ENCODE measurements at places on chromosomes 3 and 15.

DNA sequence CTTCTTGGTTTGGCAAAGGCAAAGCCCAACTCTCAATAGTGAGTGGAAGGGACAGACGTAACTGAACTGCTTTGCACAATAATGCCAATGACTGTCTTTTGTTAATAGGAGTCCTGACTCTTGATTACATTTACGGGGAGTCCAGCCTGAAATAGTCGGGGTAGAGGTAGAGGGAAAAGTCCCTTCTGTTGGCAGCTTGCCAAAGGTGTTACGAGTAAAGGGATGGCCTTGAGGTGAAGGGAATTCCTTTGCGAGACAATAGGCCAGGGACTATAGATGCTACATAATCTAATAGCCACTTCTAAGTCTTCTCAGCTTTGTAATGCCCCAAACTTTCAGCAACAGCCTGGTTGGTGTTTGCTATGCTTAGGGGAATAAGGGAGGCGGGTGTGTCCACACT lies 2.2 kb upstream of the SENP2 start:
- no peak for DNase-seq

GRCh38 chr15:77720655-77721054 lies 87.9 kb upstream of the LINGO1 start:
- DNase-seq, result no peak

- DNase-seq, result no peak
Measured at GRCh38 chr15:79084308-79084968, 6.1 kb downstream of the RASGRF1 start.

DNA sequence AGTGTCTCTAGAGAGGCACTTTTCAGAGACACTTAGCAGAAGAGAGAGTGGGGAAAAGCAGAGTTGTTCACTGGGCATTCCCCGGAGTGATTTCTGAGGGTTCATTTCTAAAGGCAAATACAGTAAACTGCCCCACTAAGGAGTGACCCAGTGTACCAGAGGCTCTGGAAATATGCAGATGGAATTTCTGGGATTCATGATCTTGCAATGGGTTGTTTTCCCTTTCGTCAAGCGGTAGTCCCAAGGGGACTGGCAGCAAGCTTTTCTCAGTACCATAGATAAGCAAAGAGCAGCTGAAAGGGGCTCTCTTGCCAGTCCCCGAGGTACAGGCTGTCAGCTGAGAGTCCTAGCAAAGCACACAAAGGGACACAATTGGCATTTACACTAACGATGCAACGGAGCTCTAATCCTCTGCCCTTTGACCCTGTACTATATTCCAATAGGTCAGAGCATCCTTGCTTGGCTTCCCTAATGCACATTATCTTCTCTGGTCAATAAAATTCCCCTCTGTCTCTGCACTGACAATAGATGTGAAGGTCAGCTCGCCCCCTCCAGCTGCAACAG lies 155.6 kb downstream of the SEMA6D start:
- no peak for DNase-seq

DNA sequence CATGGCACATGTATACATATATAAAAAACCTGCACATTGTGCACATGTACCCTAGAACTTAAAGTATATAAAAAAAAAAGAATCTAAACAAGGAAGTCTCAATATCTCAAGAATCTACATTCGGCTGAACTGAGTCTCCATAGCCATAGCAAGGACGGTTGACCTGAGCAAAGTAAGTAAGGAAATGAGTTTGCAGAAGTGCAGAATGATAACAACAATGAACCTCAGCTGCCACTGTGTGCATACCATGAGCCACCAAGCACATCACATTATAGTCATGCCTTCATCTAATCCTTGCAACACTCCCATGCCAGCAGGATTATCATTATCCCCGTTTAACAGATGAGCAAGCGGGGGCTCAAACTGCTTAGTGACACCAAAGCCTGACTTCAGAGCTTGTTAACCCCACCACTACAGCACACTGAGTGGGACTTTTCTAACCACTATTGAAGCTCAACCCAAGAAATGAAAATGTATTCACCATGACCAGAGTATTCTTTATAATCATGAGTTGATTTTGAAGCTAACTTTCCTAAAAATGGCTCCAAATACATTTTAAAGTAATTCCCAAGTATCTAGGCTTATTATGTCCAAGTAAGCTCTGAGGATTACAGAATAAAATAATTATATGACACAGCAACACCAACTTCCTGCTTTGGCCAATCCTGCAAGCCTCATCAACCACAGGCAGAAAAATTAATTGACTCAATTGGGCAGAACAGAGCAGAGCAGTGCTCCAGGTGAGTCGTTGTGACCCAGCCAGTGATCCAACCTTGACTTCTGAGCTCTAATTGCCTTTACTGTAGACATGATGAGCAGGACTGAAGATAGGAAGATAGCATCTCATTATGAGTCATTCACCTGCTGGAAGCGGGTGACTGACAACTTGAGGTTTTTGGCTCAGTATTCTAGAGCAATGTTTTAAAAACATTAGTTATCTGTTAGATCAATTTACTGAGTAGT lies 47.3 kb upstream of the IL12A start:
- DNase-seq, result no peak

- DNase-seq, result no peak
Measured at GRCh38 chr3:161314836-161315395, 56.4 kb downstream of the SPTSSB start.

- DNase-seq, result no peak
Measured at GRCh38 chr3:114829783-114830182, 317.3 kb downstream of the ZBTB20 start.

GRCh38 chr3:179321668-179322285 lies 1.1 kb upstream of the ZNF639 start:
- DNase-seq, result no peak

- no peak for DNase-seq
Measured at GRCh38 chr3:30602946-30603345, 3.5 kb upstream of the TGFBR2 start.

GRCh38 chr3:86934851-86935250 lies 56.1 kb downstream of the VGLL3 start:
- DNase-seq, result no peak

DNA sequence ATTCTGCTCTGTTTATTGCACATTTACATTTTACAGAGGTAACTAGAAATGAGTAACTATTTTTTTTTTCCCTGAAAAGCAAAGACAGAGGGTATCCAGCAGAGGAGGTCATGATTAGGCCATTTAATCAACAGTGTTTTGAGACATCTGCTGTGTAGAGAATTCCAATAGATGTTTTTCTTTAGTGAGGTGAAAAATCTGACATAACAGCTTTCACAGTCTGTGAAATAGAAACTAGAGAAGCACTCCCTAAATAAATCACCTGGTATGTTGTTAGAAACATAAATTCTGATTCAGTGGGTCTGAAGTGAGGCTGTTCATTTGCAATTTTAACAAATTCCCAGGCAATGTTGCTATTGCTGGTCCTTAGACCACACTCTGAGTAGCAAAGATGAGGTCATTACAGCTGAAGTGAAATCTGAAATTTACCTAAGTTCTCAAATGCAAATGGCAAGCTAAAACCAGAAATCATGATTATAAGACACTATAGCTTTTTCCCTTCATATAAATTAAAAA lies 329.2 kb upstream of the LRRC3B start:
- DNase-seq, result no peak

- DNase-seq, result no peak
Measured at GRCh38 chr3:8579096-8579495, 65.5 kb downstream of the SSUH2 start.

DNA sequence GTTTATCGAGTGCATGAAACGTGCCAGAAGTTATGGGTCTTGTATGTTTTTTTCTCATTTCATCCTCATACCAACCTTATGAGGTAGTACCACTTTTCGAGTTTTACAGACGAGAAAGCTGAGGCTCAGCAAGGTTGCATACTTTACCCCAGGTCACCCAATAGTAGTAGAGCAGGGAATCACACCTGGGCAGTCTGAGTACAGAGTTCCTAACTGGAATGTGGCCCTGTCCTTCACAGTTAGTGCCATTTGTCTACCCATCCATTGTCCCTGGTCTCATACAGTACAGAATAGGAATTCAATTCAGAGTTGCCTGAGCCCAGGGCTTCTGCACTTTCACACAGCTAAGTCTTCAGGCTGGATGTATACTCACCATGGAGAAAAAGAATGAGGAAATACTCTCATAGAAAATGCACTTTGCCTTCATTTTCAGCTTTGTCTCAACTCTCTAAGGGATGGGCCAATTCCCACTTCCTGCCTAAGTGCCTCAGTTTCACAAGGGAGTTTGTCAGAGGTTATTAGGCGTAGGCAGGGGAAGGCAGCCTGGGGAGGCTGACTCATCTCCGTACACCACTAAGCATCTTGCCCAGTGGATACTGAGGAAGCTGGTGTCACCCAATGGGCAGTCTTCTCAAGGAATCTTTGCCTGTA lies 93.2 kb downstream of the TMEM212 start:
- DNase-seq, result no peak
